Epithelial cell of proximal tubule (primary cell): ENCODE measurements at places on chromosomes 2 and 18.

DNA sequence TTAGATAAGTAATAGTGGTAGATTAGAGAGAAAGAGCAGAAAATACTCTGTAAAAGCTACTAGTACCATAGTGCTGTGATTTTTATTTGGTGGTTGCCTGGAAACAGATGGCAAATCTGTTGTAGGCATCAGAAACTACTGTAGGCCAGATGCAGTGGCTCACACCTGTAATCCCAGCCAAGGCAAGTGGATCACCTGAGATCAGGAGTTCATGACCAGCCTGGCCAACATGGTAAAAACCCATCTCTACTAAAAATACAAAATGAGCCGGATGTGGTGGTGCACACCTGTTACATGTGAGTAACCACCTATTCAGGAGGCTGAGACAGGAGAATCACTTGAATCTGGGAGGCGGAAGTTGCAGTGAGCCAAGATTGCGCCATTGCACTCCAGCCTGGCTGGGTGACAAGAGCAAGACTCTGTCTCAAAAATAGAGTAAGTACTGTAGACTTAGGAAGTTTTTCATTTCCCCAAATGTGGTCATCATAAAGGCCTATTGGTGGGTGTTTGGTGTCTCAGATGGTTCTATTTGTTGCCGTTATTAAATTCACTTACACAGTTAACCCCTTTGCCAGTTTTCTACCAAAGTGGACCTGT lies 79.6 kb downstream of the SPTBN1 start:
- DNase-seq, result no peak

- DNase-seq, result no peak
Observed at GRCh38 chr2:26970244-26970927, at the start of gene MAPRE3. MAPRE3 (plus strand) TSS chr2:26970637; CDS start chr2:27022219, 51,582 bp downstream.

GRCh38 chr2:48613211-48613610 lies 4.4 kb upstream of the GTF2A1L start:
- DNase-seq, result no peak

- DNase-seq, result no peak
Observed at GRCh38 chr2:205496370-205496769, 185.9 kb upstream of the NRP2 start.
